ENCODE measurements at places on chromosomes 2 and 18.
A peak's percentile ranks its signal among the peaks of the same experiment; 100 is the strongest.

DNA sequence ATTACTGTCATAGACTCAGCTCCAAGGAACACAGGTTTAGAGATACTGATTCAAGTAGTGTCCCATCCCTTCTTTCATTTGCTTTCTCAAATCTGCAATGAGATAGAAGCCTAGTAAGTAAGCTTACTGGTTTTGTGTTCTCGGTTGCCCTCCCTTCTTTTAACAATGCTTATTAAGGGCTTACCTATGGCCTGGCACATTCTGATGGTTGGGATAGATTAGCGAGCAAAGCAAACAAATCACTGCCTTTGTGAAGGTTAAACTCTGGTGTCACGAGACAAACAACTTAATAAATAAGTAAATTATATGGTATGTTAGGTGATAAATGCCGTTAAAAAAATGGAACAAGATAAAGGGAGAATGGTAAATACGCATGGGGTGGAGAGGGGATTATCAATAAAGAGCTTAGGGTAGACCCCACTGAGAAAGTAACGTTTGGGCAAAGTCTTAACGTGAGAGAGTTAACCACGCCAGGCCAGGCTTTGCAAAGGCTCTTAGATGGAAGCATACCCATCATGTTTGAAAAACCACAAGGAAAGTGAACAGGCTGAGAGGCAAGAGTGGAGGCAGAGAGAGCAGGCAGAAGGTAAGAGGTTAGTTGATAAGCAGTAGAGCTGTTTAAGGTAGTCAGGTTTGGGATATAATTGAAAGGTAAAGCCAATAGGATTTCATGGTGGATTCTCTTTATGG lies 31.0 kb downstream of the EIF2AK3 start:
- DNase-seq = no peak

- no peak for DNase-seq
These were observed 4.3 kb downstream of the COL3A1 start for GRCh38 chr2:188978291-188979081.

DNA sequence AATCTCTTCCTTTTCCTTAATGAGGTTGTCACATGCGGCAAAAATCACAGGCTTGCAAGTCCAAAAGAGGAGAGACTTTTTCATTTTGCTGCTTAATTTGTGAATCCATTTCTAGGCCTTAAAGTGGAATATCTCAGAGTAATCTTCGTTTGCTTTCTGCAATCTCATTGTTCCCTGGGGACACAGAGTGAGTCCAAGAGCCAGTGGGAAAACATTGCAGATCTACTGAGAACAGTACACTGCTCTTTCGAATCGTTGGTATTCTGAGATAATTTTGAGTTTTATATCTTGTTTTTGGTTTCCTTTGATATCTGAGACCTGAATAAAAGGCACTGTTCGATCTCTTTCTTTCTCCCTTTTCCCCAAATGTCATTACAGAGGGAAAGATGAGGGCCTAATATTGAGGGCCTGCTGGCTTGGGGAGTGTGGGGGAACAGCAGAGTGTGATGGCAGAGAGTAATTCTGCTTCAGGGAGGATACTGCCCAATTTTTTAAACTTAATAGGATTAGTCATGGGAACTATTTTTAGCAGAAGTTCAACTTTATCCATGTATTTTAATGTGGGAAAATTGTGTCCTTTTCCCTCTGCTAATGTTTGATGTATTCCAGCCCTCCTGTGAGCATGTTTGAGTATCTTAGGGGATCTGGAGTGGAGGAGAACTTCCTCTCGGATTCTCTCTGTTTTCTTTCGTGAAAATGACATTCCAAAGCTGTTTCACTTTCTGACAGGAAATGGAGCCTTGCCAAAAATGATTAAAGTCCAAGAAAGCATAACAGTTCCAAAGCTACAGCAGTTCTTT lies 418.2 kb upstream of the ZEB2 start:
- DNase-seq = no peak

DNA sequence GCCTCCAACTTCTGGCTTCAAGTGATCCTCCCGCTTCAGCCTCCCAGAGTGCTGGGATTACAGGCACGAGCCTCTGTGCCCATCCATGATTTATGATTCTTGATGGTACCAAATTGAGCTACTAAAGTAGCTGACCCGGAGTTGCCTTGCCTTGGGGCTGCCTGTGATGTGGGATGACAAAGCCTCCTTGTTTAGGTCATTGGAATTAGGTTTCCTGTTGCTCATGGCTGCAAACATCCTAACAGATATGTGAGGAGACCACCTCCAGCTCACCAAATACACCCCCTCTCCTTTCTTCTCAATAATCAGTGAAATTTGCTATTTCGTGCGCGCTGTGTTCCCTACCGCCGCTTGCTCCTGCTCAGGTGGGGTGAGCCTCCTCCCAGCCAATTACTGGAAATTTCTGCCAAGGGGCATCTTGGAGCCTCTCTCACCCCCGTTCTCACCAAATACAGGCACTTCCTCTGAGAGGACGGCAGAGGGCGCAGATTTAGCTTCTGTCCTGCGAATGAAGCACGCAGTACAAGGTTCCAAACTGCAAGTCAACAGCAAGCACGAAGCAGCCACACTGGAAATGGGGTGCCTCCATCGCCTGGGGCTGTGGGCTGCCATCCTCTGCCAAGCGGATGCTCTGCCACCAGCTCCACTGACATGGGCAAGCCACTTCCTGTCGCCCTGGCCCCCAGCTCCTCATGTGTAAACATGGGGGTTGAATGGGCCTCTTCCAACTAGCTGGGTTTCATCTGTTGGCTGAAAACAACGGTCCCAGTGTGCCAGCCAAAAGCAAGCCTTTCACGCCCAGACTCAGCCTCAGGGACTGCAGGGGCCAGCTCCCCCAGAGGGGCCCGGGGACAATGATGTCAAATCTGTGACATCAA lies 71.7 kb downstream of the NCAPH start:
- DNase-seq = peak; percentile 51

- DNase-seq = no peak
These were observed 17.7 kb downstream of the SRSF7 start for GRCh38 chr2:38733300-38733971.

GRCh38 chr2:113039719-113040118 lies 12.9 kb downstream of the IL36B start:
- no peak for DNase-seq

DNA sequence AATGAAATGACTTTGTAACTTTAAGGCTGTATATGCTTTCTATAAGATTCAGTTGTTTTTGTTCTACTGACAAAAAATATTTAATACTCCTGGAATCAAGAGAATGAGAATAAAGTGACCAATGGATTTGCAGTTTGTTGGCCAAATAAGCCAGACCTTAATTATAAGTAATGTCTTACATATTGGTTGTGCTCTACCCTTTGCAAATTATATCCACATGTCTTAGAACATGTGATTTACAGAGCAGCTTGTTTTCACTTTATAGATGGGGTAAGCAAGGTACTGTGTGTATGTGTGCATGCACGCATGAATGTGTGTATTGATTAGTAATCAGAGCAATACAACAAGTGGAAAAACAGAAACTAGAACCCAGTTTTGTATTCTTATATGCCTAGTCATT lies 59.1 kb downstream of the RMDN2 start:
- no peak for DNase-seq

DNA sequence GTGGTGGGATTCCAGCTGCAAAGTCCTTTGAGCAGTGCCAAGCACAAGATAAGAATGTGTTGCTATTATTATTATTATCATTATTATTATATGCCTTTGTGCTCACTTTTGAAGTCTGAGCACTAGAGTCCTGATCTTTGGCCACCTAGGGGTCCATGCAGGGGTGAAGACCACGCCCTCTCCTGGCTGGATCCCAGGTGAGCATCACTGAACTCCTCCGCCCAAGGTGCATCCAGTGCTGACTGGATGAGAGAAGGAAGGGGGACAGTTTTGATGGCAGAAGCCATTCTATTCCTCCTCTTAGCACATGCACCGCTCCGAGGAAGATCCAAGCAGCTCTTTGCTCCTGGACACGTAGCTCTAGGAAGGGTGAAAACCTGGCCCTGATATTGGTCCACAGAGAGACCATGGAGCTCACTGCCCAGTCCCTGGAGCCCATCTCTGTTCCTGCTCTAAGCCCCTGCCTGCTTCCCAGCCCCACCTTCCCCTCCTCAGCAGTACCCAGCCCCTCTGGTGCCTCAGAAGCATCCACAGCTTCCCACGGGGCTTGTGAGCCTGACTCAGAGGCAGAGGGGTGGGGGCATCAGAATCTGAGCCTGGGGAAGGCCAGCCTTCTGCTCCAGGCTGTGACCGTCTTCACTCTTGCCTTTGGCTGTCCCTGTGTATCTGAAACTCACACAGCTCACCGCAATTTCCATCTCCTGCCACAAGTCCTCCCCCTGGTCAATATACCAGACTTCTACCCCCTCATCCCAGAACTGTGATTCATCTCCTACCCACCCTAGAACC lies 45.4 kb downstream of the MCFD2 start:
- no peak for DNase-seq

DNA sequence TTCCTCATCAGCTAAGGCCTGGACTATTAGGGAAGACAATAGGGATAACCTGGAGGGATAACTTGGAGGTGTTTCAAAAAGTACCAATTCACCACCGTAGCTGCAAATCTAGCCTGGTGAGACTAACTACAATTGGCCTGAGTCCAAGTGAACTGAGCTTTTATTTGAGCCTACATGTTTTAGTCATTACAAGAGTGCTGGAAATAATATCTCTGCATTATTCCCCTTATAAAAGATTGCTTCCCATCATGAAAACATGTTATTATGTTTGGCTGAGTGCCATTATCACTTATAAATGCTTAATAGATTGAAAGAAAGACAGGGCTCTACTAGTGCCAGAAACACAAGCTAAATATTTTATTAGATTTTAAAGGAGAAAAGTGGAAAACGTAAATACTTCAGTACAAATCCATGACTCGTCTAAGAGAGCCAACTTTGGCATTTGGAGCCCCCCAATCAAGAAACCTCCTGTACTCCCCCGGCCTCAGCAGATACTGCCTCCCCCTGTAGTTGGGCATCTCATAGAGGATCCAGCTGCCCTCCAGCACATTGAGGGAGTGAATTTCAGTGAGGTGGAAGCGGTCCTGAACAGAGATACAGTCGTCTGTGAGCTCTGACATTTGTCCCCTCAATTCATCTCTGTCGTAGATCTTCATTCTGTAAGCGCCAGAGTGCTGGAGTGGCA lies 3.6 kb downstream of the CRYGB start:
- DNase-seq = no peak

DNA sequence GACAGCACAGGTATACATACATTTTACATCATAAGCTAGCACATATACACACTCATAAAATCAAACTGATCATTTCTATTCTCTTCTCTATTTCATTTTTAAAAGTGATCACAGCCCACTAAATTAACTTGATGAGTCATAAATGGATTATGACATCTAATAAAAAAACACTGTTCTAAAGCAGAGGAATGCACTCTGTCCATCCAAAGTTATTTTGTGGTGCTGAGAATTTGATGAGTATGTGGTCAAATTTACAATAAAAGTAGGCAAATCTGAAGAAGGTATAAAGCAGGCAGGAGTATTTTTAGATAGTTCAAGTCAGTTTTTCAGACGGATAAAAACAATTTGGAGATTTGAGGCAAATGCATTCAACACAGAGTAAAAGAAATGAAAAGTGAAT lies 104.4 kb downstream of the NOL4 start:
- DNase-seq = no peak

GRCh38 chr2:128538396-128538795 lies 219.7 kb upstream of the HS6ST1 start:
- DNase-seq = no peak

DNA sequence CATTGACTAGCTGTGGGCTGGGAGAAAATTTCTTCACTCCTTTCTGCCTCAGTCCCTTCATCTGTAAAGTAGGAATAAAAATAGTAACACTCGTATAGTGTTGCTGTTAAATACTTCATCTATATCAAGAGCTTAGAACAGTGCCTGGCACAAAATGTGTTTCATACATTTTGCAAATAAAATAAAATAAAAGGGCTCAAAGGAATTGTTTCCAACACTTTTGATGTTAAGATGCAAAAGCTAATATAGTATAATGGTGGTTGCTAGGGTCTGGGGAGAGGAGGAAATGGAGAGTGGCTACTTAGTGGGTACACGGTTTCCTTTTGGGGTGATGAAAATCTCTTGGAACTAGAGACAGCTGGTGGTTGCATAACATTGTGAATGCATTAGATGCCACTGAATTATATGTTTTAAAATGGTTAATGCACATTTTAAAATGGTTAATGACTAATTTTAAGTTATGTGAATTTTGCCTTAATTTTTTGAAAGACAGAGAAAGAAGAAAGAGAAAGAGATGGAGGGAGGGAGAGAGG lies 542.1 kb upstream of the ID2 start:
- no peak for DNase-seq

DNA sequence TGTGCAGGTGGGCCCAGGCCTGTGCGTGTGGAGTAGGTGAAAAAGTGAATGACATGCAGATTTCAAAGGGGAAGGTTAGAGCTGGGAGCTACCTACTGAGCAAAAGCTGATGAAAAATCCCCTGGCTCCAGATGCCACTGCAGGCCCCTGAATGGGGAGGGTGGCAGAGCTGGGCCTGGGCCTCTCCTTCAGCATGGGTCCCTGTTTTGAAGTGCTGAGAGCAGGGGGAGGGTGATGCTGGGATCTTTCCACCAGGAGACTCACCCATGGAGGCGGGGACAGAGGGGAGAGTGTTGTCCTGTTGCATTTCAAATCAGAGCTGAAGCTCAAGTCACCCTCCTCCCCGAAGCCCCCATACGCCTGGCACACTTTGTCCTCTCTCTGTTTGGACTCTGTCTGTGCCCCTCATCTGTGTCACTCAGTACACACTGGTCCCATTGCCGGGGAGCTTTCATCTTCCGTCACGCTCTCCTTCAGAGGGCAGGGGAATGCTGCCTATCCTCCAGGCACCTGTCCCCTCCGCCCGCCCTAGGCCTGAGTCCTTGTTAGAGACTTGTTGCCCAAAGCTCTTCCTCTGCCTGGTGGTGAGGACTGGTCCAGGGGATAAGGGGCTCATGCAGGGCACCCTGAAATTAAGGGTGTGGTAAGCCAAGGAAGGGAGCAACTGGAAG lies 206.6 kb downstream of the HAUS1 start:
- no peak for DNase-seq

DNA sequence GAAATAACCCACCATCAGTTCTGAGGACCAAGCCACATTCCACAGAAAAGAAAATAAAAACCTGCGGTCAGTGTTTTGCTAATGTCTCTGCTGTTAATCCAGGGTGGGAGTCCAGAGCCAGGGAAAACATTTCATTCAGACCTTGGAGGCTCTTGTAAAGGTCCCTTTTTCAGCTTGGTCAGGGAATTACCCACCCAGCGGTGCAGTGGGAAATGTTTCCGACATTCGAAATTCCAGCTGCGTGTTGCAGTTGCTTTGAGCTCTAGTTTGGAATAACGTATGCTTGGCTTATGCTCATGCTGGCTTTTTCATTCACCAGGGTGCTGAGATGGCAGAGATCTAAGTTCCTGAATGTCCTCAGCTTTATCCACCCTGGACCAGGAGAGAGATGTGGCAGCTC lies 219.1 kb downstream of the TRIB2 start:
- no peak for DNase-seq

All from activated T-helper 9 cell treated with anti-CD3 and anti-CD28 coated beads, Interleukin-2, amount 50 U/mL, for 16 hours (primary cell).